ENCODE measurements at places on chromosomes 1 and 21. TPM values are rescaled to one million over a fixed set of nuclear protein-coding genes. Genes with fewer than 3 reads are reported as not detected.

- DNase-seq, result no peak
- no peaks in the 10 kb centered on the region for H3K36me3 ChIP-seq
- no peak overlapping the region for H3K27ac ChIP-seq
- H3K4me1 ChIP-seq, result peaks cover 9% of the 10 kb centered on the region
- H3K27me3 ChIP-seq, result no peaks in the 10 kb centered on the region
These were observed 43.7 kb downstream of the UBIAD1 start for GRCh38 chr1:11316701-11317100.

SAMD13 gene
- 1.0 TPM for total RNA-seq

GUCA2A gene
- total RNA-seq, result not detected

GRCh38 chr1:27505420-27505680 is 15.4 kb upstream of the WASF2 start:
- no peaks in the 10 kb centered on the region for H3K27me3 ChIP-seq
- H3K4me1 ChIP-seq, result peaks cover 8% of the 10 kb centered on the region
- no peak for DNase-seq
- H3K4me3 ChIP-seq, result no peak overlapping the region
- H3K27ac ChIP-seq, result no peak overlapping the region
- H3K36me3 ChIP-seq, result no peaks in the 10 kb centered on the region

GRCh38 chr1:4517186-4517954 is 137.0 kb upstream of the AJAP1 start:
- H3K4me1 ChIP-seq, result no peaks in the 10 kb centered on the region
- H3K36me3 ChIP-seq, result no peaks in the 10 kb centered on the region
- no peak for DNase-seq
- no peak overlapping the region for H3K27ac ChIP-seq
- peaks cover 5% of the 10 kb centered on the region for H3K27me3 ChIP-seq
- no peak overlapping the region for H3K4me3 ChIP-seq

COPA gene
- 125 TPM for total RNA-seq

SLC45A3 gene
- 0.53 TPM for total RNA-seq

DNA sequence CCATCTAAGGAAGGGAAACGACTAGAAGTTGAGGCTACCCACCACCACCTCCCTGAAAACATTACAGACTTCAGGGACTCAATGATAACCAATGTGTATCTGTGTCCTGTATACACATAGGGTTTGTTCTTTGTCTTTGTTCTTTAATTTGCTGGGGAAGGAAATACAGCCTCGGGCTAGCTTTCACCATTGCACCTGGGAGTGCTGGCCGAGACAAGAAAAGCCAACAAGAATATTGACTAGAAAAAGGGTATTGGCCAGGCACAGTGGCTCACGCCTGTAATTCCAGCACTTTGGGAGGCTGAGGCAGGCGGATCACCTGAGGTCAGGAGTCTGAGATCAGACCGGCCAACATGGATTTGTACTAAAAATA is 50.4 kb downstream of the MDM4 start:
- H3K36me3 ChIP-seq, result peaks cover 23% of the 10 kb centered on the region
- peaks cover 49% of the 10 kb centered on the region for H3K4me1 ChIP-seq
- DNase-seq, result no peak
- no peaks in the 10 kb centered on the region for H3K27me3 ChIP-seq
- no peak overlapping the region for H3K27ac ChIP-seq

DNA sequence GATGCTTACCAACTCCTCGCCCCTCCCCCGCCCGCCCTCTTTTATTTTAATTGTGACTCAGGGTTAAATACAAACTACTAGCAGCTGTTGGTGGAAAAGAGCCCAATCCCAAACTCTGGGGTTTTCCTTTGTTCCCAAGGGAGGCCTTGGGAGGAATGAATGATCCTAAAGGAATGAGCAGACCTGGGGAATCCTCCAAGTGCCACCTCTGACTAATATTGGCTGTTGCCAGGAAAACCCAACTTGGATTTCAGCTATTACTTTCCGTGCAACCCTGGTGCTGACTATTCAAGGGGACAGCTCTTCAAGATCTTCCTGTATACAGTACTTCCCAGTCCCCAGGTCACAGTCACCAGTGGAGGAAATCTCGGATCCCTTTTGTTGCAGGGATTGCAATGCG is 1.3 kb upstream of the S100A10 start:
- no peaks in the 10 kb centered on the region for H3K27me3 ChIP-seq
- DNase-seq, result no peak
- H3K36me3 ChIP-seq, result peaks cover 3% of the 10 kb centered on the region
- H3K4me3 ChIP-seq, result peak overlapping the region; percentile 13
- peaks cover 38% of the 10 kb centered on the region for H3K4me1 ChIP-seq
- H3K27ac ChIP-seq, result peak overlapping the region; percentile 61

LRRC7 gene
- total RNA-seq, result not detected

- no peak overlapping the region for H3K4me3 ChIP-seq
- no peaks in the 10 kb centered on the region for H3K4me1 ChIP-seq
- no peak for DNase-seq
- H3K36me3 ChIP-seq, result no peaks in the 10 kb centered on the region
These were observed 392.3 kb upstream of the ADAMTS5 start for GRCh38 chr21:27359141-27359540.

DNA sequence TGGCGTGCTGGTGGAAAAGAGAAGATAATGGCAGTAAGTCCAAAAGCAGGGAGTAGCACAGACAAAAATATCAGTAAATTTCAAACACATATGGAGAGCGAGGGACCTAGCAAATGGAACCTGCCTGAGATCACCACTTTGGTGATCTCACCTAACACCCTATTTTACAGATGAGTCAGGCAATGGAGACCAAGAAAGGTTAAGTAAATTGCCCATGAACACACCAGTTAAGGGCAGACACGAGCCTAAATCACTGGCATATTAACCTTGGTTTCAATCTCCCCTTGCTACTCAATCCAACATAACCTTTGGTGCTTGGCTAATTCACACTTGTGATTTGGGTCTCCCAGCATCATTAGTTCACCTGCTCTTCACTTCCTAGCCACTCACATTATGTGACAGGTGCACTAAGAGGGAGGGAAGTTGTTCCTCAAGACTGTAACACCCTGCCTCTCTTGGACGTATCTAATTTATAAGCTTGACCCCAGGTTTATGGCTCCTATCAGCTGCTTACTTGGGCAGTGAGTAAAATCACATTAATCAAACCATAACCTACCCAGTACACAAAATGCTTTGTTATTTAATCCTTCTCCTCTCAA is 11.5 kb downstream of the ZNF697 start:
- no peak overlapping the region for H3K4me3 ChIP-seq
- no peak for DNase-seq
- no peaks in the 10 kb centered on the region for H3K36me3 ChIP-seq
- no peak overlapping the region for H3K27ac ChIP-seq
- H3K27me3 ChIP-seq, result peaks cover 25% of the 10 kb centered on the region
- H3K4me1 ChIP-seq, result no peaks in the 10 kb centered on the region

UBE2U gene
- total RNA-seq, result not detected

GRCh38 chr1:220791956-220792355 is 5.2 kb downstream of the MTARC1 start:
- no peaks in the 10 kb centered on the region for H3K4me1 ChIP-seq
- no peaks in the 10 kb centered on the region for H3K36me3 ChIP-seq
- DNase-seq, result no peak

PTPN7 gene
- total RNA-seq, result 221 TPM

DNA sequence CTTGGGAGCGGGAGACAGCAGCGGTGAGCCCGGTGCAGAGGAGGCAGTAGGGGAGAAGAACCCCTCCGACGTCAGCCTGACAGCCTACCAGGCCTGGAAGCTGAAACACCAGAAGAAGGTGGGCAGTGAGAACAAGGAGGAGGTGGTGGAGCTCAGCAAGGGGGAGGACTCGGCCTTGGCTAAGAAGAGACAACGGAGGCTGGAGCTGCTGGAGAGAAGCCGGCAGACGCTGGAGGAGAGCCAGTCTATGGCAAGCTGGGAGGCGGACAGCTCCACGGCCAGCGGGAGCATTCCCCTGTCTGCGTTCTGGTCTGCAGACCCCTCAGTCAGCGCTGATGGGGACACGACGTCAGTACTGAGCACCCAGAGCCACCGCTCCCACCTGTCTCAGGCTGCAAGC is 32.9 kb downstream of the STYXL2 start:
- peaks cover 12% of the 10 kb centered on the region for H3K27me3 ChIP-seq
- no peaks in the 10 kb centered on the region for H3K36me3 ChIP-seq
- no peaks in the 10 kb centered on the region for H3K4me1 ChIP-seq
- no peak overlapping the region for H3K4me3 ChIP-seq
- no peak for DNase-seq
- no peak overlapping the region for H3K27ac ChIP-seq

DNA sequence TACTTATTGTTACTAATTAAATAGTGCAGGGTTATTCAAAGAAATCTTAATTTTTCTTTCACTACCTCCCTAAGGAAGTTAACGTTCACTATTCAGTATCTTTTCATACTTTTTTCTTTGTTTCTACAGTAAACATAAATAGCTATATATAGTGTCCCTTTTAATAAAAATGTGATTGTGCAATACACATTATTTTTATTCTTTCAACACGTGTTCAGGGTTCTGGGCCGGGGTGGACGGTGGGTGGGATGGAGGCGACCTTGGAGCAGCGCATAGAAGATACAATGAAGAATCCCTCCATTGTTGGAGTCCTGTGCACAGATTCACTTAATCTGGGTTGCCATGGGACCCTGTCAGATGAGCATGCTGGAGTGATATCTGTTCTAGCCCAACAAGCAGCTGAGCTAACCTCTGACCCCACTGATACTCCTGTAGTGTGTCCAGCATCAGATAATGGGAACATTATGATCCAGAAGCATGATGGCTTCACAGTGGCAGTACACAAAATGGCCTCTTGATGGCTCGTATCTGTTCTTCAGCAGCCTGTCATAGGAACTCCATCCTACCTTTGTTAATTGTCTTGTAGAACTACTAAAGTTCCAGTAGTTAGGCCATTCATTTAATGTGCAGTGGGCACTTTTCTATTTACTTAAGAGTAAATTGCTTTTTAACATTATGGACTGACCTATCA is 155.9 kb upstream of the L1TD1 start:
- H3K27me3 ChIP-seq, result no peaks in the 10 kb centered on the region
- no peak overlapping the region for H3K27ac ChIP-seq
- no peak overlapping the region for H3K4me3 ChIP-seq
- DNase-seq, result no peak
- H3K4me1 ChIP-seq, result no peaks in the 10 kb centered on the region
- H3K36me3 ChIP-seq, result no peaks in the 10 kb centered on the region

GRCh38 chr1:19765623-19766022 is 34.1 kb downstream of the TMCO4 start:
- H3K27ac ChIP-seq, result peak overlapping the region; percentile 74
- peaks cover 19% of the 10 kb centered on the region for H3K4me1 ChIP-seq
- no peak overlapping the region for H3K4me3 ChIP-seq
- peak; percentile 72 for DNase-seq

PGBD2 gene
- 2.3 TPM for total RNA-seq

GRCh38 chr1:101039245-101039644 is 13.7 kb upstream of the DPH5 start:
- peaks cover 37% of the 10 kb centered on the region for H3K36me3 ChIP-seq
- H3K27me3 ChIP-seq, result no peaks in the 10 kb centered on the region
- no peak overlapping the region for H3K4me3 ChIP-seq
- DNase-seq, result no peak

GRCh38 chr1:228107636-228108035 is 1.5 kb downstream of the MRPL55 start:
- peak overlapping the region; percentile 92 for H3K27ac ChIP-seq
- no peaks in the 10 kb centered on the region for H3K27me3 ChIP-seq
- no peak for DNase-seq
- H3K4me1 ChIP-seq, result peaks cover 27% of the 10 kb centered on the region
- H3K4me3 ChIP-seq, result peak overlapping the region; percentile 90

IGSF9 gene
- 0.07 TPM for total RNA-seq

DNA sequence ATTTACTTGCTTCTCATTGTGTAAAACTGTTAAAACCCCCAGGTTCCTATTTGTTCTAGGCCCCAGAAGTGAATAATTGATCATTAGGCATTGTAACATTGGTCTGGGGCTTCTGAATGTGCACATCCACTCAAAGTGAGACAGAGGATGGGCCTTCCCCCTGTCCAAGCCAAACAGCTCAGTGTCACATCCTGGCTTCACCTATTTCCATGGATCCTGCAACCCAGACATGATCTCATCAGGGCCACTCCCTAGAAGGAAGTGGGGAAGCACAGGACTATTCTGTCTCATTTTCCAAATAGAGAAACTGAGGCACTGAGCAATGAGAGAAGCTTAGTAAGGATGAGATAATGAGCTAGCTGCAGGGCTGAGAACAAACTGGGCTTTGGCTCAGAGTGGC is 47.4 kb upstream of the TSPAN2 start:
- DNase-seq, result no peak
- no peak overlapping the region for H3K27ac ChIP-seq
- no peaks in the 10 kb centered on the region for H3K36me3 ChIP-seq

EXTL1 gene
- not detected for total RNA-seq

- no peaks in the 10 kb centered on the region for H3K27me3 ChIP-seq
- H3K4me3 ChIP-seq, result no peak overlapping the region
- H3K27ac ChIP-seq, result no peak overlapping the region
- H3K36me3 ChIP-seq, result no peaks in the 10 kb centered on the region
These were observed 43.0 kb downstream of the PLXNA2 start for GRCh38 chr1:208201229-208201628.

- H3K27ac ChIP-seq, result no peak overlapping the region
- H3K36me3 ChIP-seq, result no peaks in the 10 kb centered on the region
- peaks cover under 1% of the 10 kb centered on the region for H3K27me3 ChIP-seq
- peaks cover 3% of the 10 kb centered on the region for H3K4me1 ChIP-seq
These were observed 35.0 kb downstream of the HSD3B2 start for GRCh38 chr1:119449971-119450370.

DNA sequence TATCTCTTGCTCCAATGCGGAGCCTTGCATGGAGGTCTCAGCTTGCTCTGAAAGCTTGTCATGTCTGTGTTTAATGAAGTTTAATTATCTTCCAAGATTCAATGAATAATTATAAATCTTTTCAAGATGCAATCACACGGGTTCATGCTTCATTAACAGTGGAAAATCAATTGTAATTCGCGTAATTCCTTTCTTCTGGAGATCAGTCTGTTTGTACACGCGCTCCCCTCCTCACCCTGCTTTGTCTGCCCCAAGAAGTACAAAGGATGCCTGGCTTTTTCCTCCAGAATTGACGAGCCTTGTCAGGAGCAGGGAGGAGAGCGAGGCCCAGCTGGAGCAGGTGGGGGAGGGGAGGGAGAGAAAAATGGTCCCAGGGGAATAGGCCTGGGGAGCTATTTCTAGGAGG is 65.0 kb upstream of the DISP3 start:
- H3K4me1 ChIP-seq, result peaks cover 5% of the 10 kb centered on the region
- H3K27me3 ChIP-seq, result no peaks in the 10 kb centered on the region
- H3K36me3 ChIP-seq, result no peaks in the 10 kb centered on the region

C1orf167 gene
- not detected for total RNA-seq

Data from activated CD4-positive, alpha-beta T cell treated with anti-CD3 and anti-CD28 coated beads for 36 hours (primary cell).